ENCODE measurements at places on chromosomes 5 and 9. TPM values are rescaled to one million over a fixed set of nuclear protein-coding genes. Genes with fewer than 3 reads are reported as not detected.

DNA sequence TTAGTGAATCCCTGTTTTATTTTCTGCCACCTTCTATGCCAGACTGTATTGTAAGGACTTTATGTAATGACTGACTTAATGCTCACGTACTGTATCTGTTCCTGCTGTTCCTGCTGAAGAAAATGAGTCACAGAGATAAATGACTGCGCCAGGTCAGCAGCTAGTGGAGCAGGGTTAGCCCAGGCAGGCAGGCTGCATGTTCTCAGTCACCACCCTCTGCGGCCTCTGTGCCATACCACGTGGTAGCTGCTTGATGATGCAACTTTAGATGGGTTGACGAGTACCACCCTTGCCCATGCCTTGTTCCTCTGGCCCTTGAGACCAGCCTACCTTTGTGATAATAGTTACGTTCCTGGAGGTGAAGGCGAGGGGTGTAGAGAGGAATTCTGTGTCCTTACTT is 161.9 kb downstream of the TRIO start:
- no peaks in the 10 kb centered on the region for H3K27me3 ChIP-seq
- DNase-seq: peak; percentile 81
- H3K27ac ChIP-seq: no peak overlapping the region
- H3K4me3 ChIP-seq: no peak overlapping the region
- H3K4me1 ChIP-seq: peaks cover 4% of the 10 kb centered on the region

- no peaks in the 10 kb centered on the region for H3K4me1 ChIP-seq
- no peak overlapping the region for H3K27ac ChIP-seq
- H3K4me3 ChIP-seq: no peak overlapping the region
Measured at GRCh38 chr9:77011973-77012821, 7.3 kb upstream of the FOXB2 start.

GRCh38 chr5:174655351-174655750 is 69.0 kb upstream of the MSX2 start:
- no peak overlapping the region for H3K27ac ChIP-seq
- no peak overlapping the region for H3K4me3 ChIP-seq
- no peaks in the 10 kb centered on the region for H3K27me3 ChIP-seq

DNA sequence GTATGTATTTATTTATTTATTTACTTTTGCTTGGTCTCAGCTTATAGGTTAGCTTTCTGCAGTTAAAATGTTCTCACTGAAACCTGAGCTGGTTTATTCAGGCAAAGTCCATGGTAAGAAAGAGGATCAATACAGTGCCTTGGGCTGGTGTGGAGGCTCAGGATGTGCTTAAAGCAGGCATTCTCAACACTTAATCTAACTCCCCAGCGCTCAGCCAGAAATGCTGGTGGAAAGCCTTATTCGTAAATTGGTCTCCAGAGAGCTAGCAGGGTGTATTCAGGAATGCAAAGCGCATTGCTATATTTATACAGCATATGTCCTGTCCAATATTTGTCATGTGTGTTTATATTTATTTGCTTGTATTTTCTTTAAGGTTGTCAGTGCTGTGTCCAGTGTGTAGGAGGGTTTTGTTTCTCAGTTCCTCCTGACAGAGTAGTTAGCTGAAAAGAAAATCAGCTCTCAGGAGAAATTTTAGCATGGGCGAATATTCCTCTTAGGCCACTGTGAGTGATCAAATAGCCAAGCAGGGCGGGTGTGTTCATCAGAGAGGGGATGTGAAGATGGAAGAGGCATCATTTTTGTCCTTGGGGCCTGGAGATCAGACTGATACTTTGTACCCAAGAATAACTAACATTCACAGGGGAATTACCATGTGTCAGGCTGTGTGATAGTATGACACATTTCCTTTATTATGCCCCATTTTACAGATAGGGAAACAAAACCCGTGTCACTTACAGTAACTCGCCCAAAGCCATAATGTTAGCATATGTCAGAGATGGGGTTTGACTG is 65.8 kb downstream of the DOCK2 start:
- H3K4me1 ChIP-seq: peaks cover 32% of the 10 kb centered on the region
- no peak for DNase-seq
- H3K27ac ChIP-seq: no peak overlapping the region
- no peaks in the 10 kb centered on the region for H3K27me3 ChIP-seq
- no peak overlapping the region for H3K4me3 ChIP-seq

DNA sequence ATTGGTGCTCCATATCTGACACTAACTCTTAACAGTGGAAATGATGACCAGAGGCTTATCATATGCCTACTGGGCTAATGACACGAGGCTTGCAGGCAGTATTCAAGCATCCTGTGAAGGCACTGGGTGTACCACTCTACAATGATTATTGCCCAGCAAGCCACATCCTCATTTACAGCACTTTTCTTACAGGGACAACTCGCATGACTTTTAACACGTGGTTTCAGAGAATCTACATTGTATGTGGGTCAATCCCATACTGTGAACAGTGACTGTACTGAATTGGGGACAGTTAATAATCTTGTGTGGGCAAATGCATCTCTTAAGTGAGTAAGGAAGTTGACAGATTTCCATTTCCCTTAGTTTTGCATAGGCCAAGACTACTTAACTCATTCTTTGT is 260.0 kb downstream of the TRPM3 start:
- no peak overlapping the region for H3K27ac ChIP-seq
- no peaks in the 10 kb centered on the region for H3K4me1 ChIP-seq
- no peaks in the 10 kb centered on the region for H3K36me3 ChIP-seq
- peaks cover 12% of the 10 kb centered on the region for H3K27me3 ChIP-seq
- DNase-seq: no peak
- H3K4me3 ChIP-seq: no peak overlapping the region

- no peaks in the 10 kb centered on the region for H3K36me3 ChIP-seq
- peaks cover 13% of the 10 kb centered on the region for H3K27me3 ChIP-seq
- H3K4me3 ChIP-seq: no peak overlapping the region
- no peaks in the 10 kb centered on the region for H3K4me1 ChIP-seq
- H3K27ac ChIP-seq: no peak overlapping the region
- DNase-seq: no peak
Measured at GRCh38 chr9:129198319-129199043, 20.4 kb upstream of the IER5L start.

DNA sequence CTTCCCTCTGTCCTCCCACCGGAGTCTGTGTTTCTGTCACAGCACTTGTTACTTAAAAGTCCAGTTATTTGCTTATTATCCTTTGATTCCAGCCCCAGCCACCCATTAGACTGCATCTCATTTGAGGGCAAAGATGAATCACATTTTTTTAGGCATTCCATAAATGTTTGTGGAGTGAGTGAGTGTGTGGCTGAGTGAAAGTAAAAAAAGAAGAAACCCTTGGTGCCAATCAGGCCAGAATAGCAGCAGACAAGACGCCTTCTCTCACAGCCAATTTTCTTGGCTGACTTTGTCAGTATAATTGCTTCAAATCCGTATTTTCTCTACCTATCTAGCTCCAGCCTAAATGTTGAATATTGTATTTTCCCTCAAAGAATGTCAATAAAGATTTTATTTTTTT is 613.0 kb upstream of the WWC1 start:
- H3K27me3 ChIP-seq: no peaks in the 10 kb centered on the region
- no peak overlapping the region for H3K4me3 ChIP-seq
- no peaks in the 10 kb centered on the region for H3K36me3 ChIP-seq

DNA sequence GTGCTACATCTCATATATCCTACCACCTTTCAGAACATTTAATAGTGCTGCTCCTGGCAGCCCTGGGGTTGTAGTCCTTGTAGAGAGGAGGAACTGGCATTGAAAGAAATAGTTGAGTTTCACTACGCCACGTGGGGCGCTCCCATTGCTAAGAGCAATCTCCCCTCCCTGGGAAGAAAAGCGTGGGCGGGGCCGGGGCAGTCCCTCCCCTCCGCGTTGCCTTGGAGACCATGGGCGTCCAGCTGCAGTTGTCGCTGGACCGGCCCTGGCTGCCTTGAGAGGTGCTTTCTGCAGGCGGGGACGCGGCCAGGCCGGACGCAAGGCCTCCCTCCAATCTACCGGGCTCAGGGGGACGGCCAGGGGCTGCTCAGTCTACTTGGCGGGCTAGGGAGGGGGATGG is 368 bp upstream of the CCDC180 start:
- DNase-seq: no peak
- no peak overlapping the region for H3K27ac ChIP-seq
- H3K27me3 ChIP-seq: no peaks in the 10 kb centered on the region
- H3K4me1 ChIP-seq: no peaks in the 10 kb centered on the region

DNA sequence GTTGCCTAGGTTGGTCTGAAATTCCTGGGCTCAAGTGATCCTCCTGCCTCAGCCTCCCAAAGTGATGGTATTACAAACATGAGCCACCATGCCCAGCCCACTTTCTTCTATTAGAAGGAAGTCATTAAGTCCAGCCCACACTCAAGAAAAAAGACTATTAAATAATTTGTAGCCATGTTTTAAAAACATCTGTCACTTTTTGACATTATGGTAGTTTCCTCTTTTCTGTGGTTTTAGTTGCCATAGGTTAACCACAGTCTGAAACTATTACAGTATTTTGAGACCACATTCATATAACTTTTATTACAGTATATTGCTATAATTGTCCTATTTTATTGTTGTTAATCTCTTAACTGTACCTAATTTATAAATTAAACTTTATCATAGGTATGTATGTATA is 31.9 kb upstream of the C5orf24 start:
- DNase-seq: no peak
- H3K36me3 ChIP-seq: peaks cover 88% of the 10 kb centered on the region
- no peak overlapping the region for H3K4me3 ChIP-seq
- no peak overlapping the region for H3K27ac ChIP-seq

GRCh38 chr5:107373549-107374263 is 297.0 kb downstream of the EFNA5 start:
- peaks cover 17% of the 10 kb centered on the region for H3K4me1 ChIP-seq
- no peak for DNase-seq
- H3K36me3 ChIP-seq: peaks cover 39% of the 10 kb centered on the region
- H3K27me3 ChIP-seq: no peaks in the 10 kb centered on the region

- no peak for DNase-seq
- no peaks in the 10 kb centered on the region for H3K27me3 ChIP-seq
- no peak overlapping the region for H3K4me3 ChIP-seq
- peak overlapping the region; percentile 60 for H3K27ac ChIP-seq
- H3K36me3 ChIP-seq: peaks cover 7% of the 10 kb centered on the region
Measured at GRCh38 chr5:132222649-132223038, 5.0 kb downstream of the P4HA2 start.

- DNase-seq: peak; percentile 95
- H3K36me3 ChIP-seq: no peaks in the 10 kb centered on the region
Measured at GRCh38 chr9:76687861-76688391, 76.3 kb upstream of the PCA3 start.

DNA sequence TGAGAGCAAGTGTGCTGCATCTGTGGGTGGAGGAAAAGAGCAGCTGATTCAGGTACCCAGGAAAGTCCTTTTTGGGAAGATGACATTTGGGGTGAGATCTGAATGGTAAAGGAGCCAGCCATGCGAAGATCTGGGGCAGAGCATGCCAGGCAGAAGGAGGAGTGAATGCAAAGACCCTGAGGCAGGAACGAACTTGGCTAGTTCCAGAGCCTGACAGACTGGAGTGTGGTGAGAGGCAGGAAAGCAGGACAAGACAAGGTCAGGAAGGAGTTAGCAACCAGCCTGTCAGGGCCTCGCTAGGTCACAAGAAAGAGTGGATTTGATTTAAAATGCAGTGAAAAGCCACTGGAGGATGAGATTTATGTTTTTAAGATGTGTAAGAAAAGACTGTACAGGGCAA is 28.2 kb downstream of the RGS7BP start:
- no peaks in the 10 kb centered on the region for H3K36me3 ChIP-seq
- H3K27ac ChIP-seq: no peak overlapping the region
- no peaks in the 10 kb centered on the region for H3K27me3 ChIP-seq
- no peaks in the 10 kb centered on the region for H3K4me1 ChIP-seq
- no peak for DNase-seq

DNA sequence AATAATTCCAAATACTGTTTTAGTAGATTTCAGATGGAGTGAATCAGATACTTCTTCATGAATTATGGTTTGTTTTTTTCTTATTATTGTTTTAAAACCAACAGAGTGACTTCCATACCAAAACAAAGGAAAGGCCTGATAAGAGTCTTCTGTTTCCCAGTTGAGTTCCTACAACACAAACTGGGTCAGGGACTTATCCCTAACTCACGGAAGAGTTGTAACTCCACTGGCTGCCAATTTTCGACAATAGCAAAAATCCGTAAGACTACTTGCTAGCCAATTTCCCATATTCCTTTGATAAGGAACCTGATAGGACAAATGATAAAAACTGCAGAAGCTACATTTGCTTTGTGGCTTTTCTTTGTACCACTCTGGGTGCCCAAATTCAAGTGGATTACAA is 219.2 kb downstream of the AP3B1 start:
- no peak overlapping the region for H3K27ac ChIP-seq
- no peaks in the 10 kb centered on the region for H3K4me1 ChIP-seq
- H3K4me3 ChIP-seq: no peak overlapping the region
- peaks cover 6% of the 10 kb centered on the region for H3K36me3 ChIP-seq
- no peak for DNase-seq

GRCh38 chr9:93774331-93775102 is 180.6 kb downstream of the BARX1 start:
- H3K4me1 ChIP-seq: no peaks in the 10 kb centered on the region
- DNase-seq: no peak
- no peaks in the 10 kb centered on the region for H3K27me3 ChIP-seq
- H3K27ac ChIP-seq: no peak overlapping the region

DNA sequence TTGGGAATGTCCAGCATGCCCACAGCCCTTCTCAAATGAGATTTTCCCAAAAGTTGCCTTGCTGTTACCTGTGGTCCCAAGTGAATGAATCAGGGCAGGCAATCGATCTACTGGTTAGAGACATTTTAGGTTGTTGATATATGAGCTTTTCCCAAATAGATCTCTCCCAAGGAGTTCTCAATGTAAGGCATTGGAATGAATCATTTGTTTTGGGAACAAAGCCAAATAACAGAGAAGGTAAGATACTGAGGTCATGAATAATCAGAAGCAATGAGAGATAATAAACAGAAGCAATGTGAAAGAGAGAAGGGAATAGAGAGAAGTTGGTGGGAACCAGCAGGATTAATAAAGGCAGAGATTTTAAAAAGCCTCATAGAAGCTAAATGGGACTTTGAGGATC is 93.6 kb upstream of the FER start:
- H3K4me3 ChIP-seq: no peak overlapping the region
- peak; percentile 76 for DNase-seq
- H3K36me3 ChIP-seq: peaks cover 5% of the 10 kb centered on the region

GRCh38 chr5:76125888-76126287 is 42.7 kb downstream of the SV2C start:
- no peak overlapping the region for H3K27ac ChIP-seq
- no peaks in the 10 kb centered on the region for H3K4me1 ChIP-seq
- DNase-seq: no peak
- peaks cover 38% of the 10 kb centered on the region for H3K27me3 ChIP-seq
- H3K36me3 ChIP-seq: no peaks in the 10 kb centered on the region
- no peak overlapping the region for H3K4me3 ChIP-seq

CFAP77 gene
- total RNA-seq: not detected

GRM6 gene
- total RNA-seq: not detected

PCDHGA9 gene
- total RNA-seq: 1.3 TPM

RANBP3L gene
- not detected for total RNA-seq

ENTPD2 gene
- 13.4 TPM for total RNA-seq

LCN15 gene
- total RNA-seq: not detected

TERT gene
- not detected for total RNA-seq

SHISAL2B gene
- not detected for total RNA-seq

EGFL7 gene
- total RNA-seq: 4.3 TPM

PCDHB3 gene
- 0.42 TPM for total RNA-seq

FKBP15 gene
- total RNA-seq: 32.6 TPM

ANKRD20A1 gene
- 0.10 TPM for total RNA-seq

DBH gene
- not detected for total RNA-seq

Data from MCF 10A (cell line).